Central memory CD4-positive, alpha-beta T cell (primary cell): ENCODE measurements at places on chromosomes 12 and 14.

DNA sequence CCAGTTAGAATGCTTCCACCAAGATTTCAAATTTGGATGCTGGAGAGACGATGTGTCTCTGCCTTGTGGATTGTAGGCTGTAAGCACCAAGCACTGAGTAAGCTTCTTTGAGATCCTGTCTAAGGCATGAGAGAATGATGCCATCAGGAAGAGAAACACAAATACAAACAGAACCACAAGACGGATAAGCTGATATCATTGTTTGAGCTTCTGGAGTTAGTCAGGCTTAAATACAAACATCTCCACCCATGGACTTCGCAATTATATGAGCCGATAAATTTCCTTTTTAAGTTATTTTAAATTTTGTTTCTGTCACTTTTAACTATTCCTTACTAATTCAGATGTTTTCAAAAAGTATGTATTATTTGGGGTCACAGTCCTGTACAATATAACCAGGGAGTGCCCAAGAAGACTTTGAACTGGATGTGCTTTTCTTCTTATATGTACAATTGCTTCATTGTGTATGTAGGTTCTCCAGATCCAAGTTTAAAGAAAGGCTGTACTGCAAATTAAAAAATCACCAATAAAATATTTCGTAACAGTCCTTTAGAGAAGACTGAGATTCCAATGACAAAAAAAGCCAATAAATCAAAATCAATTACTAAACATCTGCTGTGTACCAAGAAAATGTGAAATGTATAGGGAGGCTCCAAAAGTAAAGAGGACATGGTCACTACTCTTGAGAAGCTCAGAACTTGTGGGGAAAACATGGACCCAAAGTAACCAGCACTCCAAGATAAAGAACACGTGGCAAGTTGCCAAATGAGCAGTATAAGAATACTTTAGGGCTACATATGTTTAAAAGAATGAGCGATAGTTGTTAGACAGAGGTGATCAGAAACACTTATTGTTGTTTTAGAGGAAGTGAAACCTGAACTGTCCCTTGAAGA lies 274.1 kb downstream of the ADAMTS20 start:
- no peak for DNase-seq

GRCh38 chr12:88549929-88550328 lies 30.3 kb downstream of the KITLG start:
- DNase-seq = no peak

GRCh38 chr14:62179367-62180018 lies 417.3 kb downstream of the SNAPC1 start:
- DNase-seq = no peak

DNA sequence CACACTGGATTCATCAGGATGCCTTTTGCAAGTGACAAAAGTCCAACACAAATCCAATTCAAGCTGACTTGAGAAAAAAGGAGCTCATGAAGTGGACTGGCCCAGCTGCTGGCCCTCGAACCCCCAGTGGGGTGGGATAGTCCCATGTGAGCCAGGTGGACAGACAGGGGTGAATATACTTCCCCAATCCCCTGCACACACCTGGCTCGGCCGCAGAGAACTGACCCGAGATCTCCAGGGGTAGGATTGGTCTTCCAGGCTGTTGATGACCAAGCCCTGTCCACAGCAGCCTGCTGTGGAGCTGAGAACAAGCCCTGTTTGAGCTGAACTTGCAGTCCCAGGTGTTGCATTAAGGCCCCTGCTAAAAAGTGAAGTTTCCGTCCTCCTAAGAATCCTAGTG lies 56.2 kb downstream of the TPCN1 start:
- no peak for DNase-seq

- DNase-seq = no peak
Measured at GRCh38 chr12:50056639-50056976, 788 bp upstream of the ASIC1 start.

GRCh38 chr12:66740732-66741131 lies 61.9 kb upstream of the GRIP1 start:
- no peak for DNase-seq

- DNase-seq = no peak
Measured at GRCh38 chr12:127636882-127637281, 630.1 kb upstream of the TMEM132C start.

GRCh38 chr14:74503291-74503937 lies 9.8 kb downstream of the ISCA2 start:
- no peak for DNase-seq

DNA sequence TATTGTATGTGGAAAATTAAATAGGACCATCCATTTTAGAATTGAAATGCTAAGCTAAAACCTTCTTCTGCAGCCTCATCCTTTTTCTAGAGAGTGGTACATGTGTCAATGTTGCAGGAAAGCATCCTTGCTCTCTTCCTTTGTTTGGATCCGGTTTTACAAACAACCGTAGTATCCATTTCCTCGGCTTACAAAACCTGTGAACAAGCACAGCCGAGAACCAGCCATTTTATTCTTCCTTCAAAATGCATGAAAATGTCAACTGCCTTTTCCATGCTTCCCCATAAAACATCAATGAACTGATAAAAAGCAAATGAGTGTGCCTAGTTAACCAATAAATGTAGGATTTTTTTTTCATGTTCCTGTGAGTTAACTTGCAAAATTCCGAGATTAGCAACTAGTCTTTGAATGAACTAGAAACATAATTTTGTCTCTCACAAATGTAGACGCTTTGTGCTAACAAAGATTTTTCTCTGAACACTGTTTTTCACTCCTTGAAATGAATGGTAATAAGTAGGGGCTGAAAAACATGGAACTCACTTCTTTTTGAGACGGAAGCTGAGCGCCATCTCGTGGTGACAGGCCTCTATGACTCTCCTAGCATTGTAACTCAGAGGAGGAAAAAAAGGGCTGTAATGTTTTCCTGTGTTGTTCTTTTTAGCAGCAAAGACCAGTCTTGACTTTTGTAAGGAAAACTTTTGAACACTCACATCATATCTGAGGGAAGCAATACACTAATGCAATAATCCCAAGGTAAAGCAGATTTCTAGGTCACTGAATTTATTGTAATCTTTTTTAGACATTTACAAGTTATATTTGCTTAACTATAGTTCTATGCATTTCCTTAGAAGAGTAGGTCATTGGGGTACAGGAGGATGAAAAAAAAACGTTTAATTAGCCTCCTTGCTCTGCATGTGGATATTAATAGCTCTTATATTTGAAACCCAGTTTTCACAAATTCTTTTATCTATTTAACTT lies 157.4 kb upstream of the FOXG1 start:
- no peak for DNase-seq
